ENCODE measurements at places on chromosomes 12 and 14. TPM values are rescaled to one million over a fixed set of nuclear protein-coding genes. Genes with fewer than 3 reads are reported as not detected.

- DNase-seq = no peak
Measured at GRCh38 chr12:90030726-90031125, 322.1 kb upstream of the ATP2B1 start.

GRCh38 chr14:20427231-20428009 is 8.5 kb downstream of the KLHL33 start:
- no peak for DNase-seq

- DNase-seq = no peak
Measured at GRCh38 chr12:12278899-12279298, 12.1 kb upstream of the LRP6 start.

P2RX7 gene
- total RNA-seq = 20.1 TPM

DNA sequence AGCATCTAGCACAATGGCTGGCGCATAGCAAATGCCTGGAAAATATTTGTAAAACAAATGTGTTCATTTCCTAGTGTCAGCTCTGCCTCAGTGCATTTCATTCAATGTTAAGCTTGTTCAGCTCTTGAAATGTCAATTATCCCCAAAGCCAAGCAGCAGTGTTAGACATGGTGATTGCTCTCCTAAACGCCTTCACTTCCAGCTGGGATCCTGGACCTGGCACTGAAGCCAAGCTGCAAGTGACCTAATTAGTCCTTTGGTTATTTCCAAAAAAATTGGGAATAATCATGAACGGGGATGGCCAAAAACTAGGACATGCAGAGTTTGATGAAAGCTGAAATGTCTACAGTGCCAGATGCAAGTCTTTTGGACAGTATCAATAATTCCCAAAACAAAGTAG is 54.9 kb upstream of the MDGA2 start:
- no peak for DNase-seq

DNA sequence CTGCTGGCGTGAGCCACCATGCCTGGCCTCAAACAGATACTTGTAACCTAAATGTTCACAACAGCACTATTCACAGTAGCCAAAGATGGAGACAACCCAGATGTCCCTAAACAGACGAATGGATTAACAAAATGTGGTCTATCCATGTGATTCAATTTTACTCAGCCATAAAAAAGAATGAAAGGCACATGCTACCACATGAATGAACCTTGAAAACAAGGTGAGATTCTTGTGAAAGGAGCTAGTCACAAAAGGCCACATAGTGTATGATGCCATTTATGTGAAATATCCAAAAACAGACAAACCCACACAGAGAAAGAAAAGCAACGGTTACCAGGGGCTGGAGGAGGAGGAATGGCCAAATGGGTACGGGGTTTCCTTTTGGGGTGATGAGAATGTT is 19.6 kb upstream of the P2RX7 start:
- DNase-seq = no peak

- no peak for DNase-seq
Measured at GRCh38 chr14:93047661-93048060, 68.1 kb downstream of the ITPK1 start.

GRCh38 chr14:97977651-97978261 is 1180.6 kb downstream of the VRK1 start:
- DNase-seq = peak; percentile 91

GRCh38 chr12:30329281-30329680 is 366.4 kb downstream of the IPO8 start:
- no peak for DNase-seq

- no peak for DNase-seq
Measured at GRCh38 chr12:122983789-122984515, 3.5 kb downstream of the ARL6IP4 start.

- no peak for DNase-seq
Measured at GRCh38 chr14:61670576-61670975, 24.7 kb upstream of the HIF1A start.

GRCh38 chr14:73591690-73592449 is at the start of gene ACOT4:
TSS of gene ACOT4 (plus strand) at chr14:73591873. CDS start at chr14:73591960, 87 bp downstream.
- DNase-seq = peak; percentile 80

ACSM4 gene
- not detected for total RNA-seq

- no peak for DNase-seq
Measured at GRCh38 chr12:23493672-23494071, 455.8 kb downstream of the SOX5 start.

DNA sequence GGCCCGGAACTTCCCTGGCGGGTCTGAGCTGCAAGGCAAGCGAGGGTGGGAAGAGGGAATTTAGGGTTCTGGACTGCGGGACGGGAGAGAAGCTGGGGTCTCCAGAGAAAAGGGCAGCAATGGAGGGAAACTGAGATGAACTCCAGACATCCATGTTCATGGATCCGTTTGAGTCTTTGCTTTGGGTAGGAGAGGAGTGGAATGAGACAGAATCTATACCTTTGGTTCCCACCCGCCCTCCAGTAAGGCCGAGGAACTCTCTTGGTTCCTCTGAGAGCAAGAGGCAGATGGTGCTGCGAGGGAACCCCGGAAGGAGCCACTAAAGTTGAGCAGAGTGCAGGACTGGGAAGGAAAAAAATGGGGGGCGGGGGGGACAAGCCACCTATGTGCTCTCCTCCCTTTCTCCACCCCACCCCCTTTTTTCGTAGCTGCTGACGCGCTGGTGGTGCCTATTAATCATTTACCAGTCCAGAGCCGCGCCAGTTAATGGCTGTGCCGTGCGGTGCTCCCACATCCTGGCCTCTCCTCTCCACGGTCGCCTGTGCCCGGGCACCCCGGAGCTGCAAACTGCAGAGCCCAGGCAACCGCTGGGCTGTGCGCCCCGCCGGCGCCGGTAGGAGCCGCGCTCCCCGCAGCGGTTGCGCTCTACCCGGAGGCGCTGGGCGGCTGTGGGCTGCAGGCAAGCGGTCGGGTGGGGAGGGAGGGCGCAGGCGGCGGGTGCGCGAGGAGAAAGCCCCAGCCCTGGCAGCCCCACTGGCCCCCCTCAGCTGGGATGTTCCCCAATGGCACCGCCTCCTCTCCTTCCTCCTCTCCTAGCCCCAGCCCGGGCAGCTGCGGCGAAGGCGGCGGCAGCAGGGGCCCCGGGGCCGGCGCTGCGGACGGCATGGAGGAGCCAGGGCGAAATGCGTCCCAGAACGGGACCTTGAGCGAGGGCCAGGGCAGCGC is 1.2 kb downstream of the SSTR1 start:
- peak; percentile 66 for DNase-seq

GRCh38 chr12:93042684-93043083 is 113.6 kb upstream of the EEA1 start:
- no peak for DNase-seq

OR4E2 gene
- not detected for total RNA-seq

NRIP2 gene
- 0.61 TPM for total RNA-seq

DNA sequence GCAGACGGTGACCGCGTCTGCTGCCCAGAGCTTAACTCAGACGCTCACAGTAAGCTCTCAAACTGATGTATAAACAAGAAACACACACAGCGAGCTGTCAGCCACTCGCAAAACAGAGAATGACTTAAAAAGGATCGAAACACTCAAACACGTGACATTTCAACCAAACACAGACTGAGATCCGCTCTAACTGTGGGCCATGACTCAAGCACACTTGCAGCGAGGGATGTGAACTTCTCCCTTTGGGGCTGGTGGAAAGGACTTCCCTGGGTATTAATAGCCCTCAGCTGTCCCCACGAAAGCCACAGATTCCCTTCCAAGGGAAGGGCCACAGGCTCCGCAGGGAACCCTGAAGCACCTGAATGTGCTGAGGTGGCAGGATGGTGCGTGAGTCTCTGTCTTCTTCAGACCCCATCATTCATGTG is 29.1 kb downstream of the CCDC88C start:
- DNase-seq = no peak

GRCh38 chr12:81329085-81329484 is 251.2 kb downstream of the ACSS3 start:
- DNase-seq = no peak

- DNase-seq = no peak
Measured at GRCh38 chr12:25884920-25885234, 73.6 kb upstream of the RASSF8 start.

DNA sequence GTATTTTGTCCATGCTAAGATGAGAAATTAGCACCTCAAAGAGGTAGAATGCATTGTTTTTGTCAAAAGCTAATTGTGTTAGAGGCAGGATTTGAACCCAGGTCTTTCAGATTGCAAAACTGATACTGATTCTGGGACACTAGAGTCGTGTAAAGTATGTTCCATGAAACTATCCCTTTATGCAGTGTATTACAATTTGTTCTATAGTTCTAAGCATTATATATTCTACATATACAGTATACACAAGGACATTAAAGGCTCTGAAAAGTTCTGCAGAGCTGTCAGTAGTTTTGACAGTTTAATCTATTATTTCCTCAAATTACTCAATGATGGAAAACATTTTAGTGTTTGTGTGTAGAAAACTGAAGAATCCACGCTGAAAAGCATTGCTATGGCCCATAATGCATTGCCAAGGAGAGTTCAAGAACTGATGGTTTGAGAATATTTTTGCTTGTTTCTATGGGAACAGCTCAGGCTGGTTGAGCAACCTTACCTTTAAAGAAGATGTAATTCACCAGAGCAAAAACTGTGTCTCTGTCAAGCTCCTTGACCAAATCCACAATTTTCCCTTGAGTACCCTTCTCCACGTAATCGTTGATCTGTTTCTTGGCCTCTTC is 6.2 kb downstream of the SERPINA1 start:
- DNase-seq = no peak

- no peak for DNase-seq
Measured at GRCh38 chr14:42654707-42655106, 1048.0 kb downstream of the LRFN5 start.

FAM181A gene
- 3.5 TPM for total RNA-seq

DNA sequence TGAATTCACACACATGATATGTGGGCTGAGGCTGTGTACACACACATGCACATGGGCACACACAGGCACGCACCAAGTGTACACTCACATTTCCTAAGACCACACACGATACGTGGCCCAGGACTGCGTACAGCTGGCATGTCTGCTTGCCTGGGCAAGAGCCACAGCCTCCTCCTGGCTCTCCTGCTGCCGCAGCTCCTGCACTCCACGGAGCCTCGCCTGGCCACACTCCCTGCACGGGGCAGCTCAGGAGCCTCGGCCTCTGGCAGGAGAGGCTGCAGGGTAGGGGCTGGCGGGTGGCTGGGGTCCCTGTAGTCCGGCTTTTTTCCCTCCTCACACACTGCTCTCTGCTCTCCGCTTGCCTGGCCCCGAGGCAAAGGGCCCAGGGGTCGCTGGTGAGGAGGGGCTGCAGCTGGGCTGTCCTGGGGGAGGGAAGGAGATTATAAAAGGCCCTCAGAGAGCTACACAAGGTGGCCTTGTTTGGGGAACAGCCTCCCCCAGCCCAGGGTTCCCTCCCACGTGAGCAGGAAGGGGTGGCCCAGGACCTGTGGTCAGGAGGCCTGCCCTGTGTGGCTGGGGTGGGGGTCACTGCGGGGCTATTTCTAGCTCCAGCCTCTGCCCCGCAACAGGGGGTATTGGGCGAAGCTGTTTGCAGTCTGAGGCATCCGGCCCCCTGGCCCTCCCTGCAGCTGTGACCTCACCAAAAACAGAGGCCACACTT is 89.0 kb upstream of the SFSWAP start:
- DNase-seq = no peak

SCN8A gene
- total RNA-seq = 1.1 TPM

DNA sequence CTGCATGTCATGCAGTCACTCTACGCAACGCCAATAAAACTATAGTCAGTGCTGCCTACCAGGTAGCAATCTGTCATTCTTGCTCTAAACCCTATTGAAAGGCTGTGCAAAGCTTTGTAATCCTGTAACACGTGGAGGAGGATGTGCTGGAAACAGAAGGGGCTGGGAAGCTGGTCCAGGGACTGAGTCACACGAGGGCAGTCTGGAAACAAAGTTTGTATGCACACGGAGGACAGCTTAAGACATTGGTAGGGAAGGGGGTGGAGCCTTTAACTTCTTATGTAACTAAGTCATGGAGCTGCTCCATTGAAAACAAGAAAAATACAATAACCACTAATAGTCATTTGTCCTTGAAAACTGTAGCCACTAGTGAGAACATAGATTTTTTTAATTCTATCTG is 128.0 kb downstream of the BCAT1 start:
- no peak for DNase-seq

DNA sequence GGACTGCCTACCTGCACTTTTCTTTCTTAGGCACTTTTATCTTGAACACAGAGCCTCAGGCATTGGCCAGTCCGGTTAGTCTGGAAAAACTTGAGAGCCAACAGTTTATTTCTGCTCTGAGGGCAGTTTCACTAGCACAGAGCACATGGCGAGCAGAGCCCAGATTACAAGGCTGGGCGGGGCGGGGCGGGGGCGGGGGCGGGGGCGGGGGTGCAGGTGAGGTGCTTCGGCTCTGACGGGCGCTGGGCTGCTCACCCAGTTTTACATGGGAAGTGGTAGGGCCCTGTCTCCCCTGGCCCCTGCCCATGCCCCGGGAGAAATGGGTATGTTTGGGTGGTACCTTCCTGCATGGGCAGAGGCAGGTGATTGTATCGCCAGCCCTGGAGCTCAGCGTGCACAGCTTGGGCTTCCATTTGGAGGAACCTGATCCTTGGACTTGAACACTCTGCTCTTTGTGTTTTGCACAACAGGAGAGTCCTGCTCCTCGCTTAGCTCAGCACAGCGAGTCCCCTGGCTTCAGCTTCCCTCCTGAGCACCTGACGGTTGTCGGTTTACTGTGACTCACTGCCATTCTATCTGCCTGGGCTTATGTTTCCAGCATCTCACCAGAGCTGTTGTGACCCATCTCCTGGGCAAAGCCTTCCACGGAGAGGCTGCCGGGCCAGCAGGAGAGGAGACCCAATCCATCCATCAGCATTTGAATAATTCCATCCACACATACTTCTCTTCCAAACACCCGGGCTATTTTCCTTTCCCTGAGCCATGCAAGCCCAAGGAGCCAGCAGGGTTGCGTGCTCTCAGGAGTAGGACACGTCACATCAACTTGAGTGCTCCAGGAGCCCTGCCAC is 108.5 kb downstream of the ARF6 start:
- DNase-seq = peak; percentile 75

NKX2-1 gene
- 177 TPM for total RNA-seq

GRCh38 chr14:104598039-104598909 is 6.3 kb downstream of the TMEM179 start:
- DNase-seq = peak; percentile 61

DNA sequence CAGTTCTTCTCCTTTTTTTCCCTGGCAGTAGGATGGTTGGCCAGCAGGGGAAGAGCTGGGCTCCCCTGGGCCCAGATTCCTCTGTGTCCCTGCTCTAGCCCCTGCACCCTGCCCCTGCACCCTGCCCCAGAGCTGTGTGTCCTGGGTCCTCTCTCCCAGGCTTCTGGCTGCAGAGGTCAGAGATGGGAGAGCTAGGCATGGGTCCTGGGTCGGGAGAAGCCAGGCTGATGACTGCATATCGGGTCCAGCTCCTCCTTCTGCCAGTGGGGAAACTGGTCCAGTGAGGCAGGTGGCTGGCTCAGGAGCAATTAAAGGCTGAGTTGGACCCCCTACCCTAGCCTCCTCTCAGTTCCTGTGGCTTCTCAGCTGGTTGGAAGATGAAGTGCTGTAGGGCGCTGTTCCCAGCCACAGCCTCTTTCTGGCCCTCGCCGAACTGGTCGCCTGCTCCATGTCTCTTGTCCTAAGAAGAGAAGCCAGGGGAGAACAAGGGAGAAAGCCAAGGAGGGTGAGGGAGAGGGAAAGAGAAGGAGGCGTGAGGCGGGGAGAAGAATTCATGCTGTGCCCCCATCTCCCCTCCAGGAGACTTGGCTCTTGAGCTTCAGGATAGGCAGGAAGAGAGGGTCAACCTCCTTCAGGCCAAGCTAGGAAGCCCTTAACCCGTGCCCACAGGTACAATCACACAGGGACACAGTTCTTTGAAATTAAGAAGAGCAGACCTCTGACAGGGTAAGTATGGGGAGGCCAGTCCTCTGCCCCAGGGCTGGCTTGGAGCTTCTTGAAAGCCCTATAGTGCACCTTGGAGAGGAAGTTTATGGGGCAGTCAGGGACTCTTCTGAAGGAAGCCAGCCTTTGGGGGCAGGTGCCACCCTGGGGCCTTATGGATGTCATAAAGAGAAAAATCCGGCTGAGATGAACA is 9.5 kb downstream of the VASH1 start:
- DNase-seq = peak; percentile 43

- DNase-seq = no peak
Measured at GRCh38 chr12:132466241-132467201, 23.4 kb upstream of the FBRSL1 start.
